NCI-H187 (cell line): ENCODE measurements at places on chromosomes 2 and 18.

DNA sequence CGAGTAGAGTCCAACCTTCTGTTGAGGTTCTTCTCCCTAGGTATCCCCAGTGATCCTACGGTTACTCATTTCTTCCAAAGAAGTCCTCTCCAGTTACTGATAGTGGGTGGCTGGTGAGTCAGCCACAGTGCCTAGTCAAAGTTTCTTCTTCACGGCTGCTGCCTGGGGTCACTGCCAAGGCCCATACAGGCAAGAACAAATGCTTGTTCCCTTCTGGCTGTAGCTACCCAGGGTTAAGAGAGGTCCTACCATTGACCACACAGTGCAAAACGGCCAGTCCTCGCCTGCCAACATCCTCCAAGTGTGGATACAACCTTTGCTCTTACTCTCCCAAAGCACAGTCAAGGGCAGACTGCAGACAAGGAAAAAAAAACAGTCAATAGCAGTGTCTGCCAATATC lies 2.9 kb upstream of the PTPN4 start:
- DNase-seq = no peak

DNA sequence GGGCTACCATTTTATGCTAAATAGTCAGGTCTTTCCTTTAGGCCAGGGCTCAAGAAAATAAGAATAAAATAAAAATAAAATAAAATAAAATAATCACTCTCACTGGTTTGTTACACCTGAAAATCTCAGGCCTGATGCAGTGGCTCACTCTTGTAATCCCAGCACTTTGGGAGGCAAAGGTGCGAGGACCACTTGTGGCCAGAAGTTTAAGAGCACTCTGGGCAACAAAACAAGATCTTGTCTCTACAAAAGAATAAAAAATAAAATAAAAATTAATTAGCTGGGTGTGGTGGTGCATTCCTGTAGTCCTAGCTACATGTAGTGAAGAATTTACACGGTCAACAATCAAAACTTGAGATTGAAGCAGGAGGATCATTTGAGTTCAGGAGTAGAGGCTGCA lies 159.4 kb downstream of the NRXN1 start:
- no peak for DNase-seq

DNA sequence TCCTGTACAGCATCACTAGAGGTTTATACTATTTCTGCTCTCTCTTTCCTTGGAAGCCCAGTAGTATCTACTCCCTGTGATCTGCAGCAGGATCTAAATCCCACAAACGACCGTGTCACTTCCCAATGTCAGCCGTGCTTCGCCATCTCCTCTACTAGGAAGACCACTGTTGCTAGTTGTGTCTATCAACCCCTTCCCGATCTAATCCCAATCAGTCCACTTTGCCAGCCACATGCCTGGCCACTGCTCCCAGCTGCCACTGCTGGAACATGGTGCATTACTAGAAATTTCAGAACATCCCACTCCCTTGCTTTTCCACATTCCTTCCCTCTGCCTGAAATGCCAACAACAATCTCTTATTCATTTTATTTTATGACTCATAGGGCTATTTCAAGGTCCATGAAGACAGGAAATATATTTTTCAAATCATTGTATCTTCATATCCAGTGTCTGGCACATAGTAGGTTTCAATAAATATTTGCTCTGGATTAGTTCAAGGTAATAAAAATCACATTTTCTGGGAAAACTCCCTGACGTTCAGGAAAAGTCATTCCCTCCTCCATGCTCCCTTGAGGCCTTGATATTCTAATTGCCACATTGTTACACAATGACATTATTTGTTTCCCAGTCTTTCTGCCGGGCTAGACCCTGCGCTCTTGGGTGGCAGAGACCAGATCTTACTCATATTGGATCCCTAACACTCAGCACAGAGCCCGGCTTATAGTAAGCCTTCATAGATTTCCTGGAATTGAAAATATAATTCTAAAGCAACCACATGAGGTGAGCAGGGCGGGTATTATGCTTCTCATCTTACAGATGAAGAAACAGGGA lies 2.1 kb upstream of the TRIB2 start:
- DNase-seq = no peak

DNA sequence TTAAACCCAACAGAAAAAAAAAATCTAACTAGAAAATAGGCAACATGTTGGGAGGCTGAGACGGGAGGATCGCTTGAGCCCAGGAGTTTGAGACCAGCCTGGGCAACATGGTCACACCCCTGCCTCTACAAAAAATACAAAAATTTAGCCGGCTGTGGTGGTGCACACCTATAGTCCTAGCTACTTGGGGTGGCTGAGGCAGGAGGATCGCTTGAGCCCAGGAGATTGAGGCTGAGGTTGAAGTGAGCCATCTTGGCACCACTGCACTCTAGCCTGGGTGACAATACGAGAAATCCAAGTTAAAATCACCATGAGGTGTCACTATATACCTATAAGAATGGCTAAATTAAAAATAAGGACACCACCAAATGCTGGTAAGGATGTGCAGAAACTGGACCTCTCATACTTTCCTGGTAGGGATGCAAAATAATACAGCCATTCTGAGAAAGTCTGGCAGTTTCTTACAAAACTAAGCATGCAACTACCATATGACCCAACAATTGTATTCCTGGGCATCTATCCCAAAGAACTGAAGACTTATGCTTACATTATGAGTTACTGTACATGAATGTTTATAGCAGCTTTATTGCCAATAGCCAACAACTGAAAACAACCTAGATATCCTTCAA lies 2.2 kb downstream of the SEPTIN10 start:
- DNase-seq = no peak

DNA sequence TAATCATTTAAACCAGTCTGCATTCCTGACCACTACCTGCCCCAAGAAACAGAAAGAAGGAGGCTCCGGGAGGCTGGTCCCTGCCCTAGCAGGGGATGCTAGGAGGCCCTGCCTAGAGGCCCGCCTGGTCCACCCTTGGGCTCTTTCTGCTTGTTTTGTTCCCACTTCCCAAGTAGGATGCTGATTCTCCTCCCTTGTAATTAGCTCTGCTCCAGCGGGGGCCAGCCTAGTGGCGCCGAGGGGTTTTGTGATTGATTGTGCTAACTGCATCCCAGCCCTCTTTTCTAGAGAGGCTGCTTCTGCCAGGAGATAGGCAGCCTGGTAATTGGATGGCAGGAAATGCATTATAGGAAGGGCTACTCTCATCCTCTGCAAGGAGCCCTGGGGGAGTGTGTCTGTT lies 220.0 kb downstream of the LOXHD1 start:
- DNase-seq = no peak

GRCh38 chr2:65076345-65076710 lies 20.1 kb downstream of the CEP68 start:
- no peak for DNase-seq

GRCh38 chr2:206798000-206798399 lies 32.6 kb downstream of the FASTKD2 start:
- no peak for DNase-seq

GRCh38 chr18:5884375-5884774 lies 10.9 kb downstream of the TMEM200C start:
- no peak for DNase-seq

DNA sequence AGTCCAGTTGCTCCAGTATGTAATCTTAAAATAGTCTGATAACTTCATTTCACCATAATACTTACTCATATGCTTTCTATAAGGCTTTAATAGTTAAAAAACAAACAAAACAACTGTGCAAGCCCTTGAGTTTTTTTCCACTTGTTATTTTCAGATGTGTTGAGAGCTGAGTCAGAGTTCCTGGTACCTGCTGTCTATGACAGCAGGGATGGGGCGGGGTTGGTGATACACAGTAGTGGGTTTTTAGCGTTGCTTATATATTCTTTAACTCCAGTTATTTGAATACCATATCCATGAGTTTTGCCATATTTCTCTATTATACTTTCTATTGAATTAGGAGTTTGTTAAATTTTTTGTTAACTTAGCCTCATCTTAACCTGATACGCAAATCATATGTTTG lies 5.0 kb downstream of the NAPG start:
- no peak for DNase-seq

DNA sequence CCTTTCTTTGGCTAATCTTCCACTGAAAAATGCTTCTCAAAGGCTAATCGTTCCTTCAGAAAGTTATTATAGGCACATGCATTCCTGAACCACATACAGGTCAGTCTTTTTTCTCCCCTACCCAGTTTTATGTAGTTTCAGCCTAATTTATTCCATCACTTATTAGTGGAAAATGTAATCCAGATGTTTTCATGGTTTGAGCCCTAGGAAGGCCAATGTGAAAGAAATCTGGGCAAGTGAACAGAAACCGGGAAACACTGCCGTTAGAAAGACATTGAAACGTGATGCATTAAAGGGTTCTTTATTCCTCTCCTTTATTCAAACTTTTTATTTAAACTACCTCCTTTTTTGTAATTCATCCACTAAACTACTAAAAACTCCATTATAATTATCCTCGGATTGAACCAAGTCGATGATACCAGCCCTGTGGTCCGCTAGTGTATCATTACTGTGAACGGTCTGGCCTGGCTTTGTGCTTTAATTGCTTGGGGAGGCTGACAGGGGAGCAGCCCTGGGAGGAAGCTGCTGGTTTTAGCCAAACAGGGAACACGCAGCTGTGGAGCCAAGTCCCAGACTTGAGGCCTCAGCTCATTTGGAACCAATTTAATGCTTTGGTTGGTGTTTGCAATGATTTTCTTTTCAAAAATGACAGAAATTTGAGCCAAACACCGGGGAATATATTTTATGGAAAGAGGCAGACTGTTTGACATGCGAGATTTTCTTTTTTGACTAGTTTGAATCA lies 149.2 kb downstream of the ARHGAP28 start:
- DNase-seq = no peak

- DNase-seq = no peak
Measured at GRCh38 chr2:205053827-205054410, 508.6 kb downstream of the PARD3B start.

GRCh38 chr2:60976875-60977561 lies 40.5 kb upstream of the PEX13 start:
- DNase-seq = no peak

- DNase-seq = no peak
Measured at GRCh38 chr2:168490015-168490874, 34.2 kb downstream of the CERS6 start.

GRCh38 chr2:231533777-231534125 lies 3.5 kb upstream of the NMUR1 start:
- no peak for DNase-seq

GRCh38 chr2:195021711-195022507 lies 635.1 kb upstream of the SLC39A10 start:
- no peak for DNase-seq

DNA sequence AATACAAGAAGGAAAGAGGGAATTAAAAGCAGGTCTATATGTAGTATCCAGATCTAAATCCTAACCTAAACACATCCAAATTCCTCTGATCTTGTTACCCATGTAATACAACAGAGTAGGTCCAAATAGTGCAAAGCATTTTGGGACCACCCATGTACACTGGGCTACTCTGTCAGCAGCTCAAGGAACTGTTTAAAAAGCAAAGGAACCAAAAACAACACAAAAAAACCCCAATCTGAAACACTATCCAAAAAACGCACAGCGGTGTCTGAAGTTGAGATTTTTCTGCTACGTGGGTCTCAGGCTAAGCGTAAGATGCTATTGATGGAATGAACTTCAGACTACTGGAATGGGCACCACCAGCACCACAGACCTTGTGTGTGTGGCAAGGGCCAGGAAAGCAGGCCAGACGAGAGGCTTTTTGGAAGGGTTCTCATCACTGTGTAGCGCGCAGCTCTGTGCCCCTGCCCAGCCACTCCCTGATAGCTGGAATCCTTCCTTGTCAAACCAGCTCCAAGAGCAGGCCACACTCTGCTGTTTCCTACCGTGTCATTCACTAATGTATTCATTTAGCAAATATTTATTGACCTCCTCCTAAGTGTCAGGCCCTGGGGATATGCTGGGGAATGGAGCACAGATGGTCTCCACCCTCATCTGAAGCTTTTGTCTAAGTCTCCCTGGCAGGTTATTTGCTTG lies 101.4 kb downstream of the COLEC12 start:
- no peak for DNase-seq

DNA sequence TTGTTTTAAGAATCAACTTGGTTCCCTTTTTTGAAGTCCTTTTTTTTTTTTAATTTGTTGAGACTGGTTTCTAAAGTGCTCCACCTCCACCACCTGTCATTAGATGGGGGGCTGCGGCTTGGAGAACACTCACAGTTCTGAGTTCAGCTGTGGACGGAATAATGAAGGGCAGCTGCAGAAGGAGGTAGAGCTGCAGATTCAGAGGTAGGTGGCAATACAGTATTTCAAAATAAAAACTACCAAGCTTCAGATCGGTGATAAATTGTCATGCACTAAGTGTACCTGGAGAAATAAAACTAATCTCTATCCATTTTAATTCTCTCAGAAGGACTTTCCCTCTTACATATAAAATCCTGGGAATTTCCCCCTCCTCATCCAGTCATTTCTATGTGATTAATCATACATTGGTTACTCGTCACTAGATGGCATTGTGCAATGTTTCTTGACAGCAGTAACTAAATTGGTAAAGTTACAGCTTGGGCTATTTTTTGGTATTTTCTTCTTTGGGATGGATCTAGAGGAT lies 81.1 kb upstream of the SLC39A10 start:
- no peak for DNase-seq

- DNase-seq = no peak
Measured at GRCh38 chr2:85410584-85411404, 628 bp upstream of the CAPG start.

- DNase-seq = no peak
Measured at GRCh38 chr2:90077948-90078347, 1386.5 kb downstream of the RPIA start.

DNA sequence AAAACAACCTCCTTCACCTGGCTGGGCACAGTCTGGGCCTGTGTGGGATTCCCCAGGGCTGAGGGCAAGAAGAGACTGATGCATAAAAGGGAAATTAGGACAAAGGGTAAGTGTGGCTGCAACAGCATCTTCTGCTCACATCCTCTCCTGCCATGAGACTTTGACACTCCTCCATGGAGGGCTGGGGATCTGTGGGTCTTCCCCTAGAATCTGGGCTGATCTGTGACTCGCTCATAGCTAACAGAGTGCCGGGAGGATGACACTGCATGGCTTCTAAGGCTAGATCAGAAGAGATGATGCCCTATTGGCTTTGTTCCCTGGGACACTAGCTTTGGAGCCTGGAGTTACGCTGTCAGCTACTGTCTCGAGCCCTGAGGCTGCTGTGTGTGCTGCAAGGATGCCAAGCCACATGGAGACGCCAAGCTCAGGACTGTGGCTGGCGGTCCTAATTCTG lies 24.3 kb downstream of the MOCOS start:
- no peak for DNase-seq

DNA sequence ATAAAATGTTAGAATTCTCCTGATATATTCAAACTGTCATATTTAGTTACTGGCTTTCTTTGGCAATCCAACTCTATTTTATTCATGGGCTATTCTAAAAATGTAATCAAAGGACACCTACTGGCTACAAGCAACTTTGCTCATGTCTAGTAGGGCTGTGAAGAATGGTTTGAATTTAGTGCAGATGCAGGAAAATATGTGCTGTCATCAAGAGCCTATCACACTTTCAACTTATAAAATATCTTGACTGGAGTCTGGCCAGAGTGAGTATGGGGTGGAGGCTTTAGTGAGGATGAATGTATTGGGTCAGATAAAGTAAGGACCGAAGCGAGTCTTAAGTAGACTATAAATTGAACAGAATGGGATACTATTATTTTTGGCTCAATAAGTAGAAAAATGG lies 343.4 kb upstream of the SPRED2 start:
- DNase-seq = no peak

GRCh38 chr2:105934467-105934866 lies 189.8 kb downstream of the NCK2 start:
- no peak for DNase-seq
